OCI-LY7 (cell line): ENCODE measurements at places on chromosomes 2 and 18.

- DNase-seq, result peak; percentile 28
Measured at GRCh38 chr2:223787358-223787757, 50.0 kb downstream of the AP1S3 start.

- DNase-seq, result no peak
Measured at GRCh38 chr2:173090276-173090877, 14.7 kb downstream of the MAP3K20 start.

GRCh38 chr2:26522325-26522724, 44.4 kb upstream of the OTOF start:
- no peak for DNase-seq

DNA sequence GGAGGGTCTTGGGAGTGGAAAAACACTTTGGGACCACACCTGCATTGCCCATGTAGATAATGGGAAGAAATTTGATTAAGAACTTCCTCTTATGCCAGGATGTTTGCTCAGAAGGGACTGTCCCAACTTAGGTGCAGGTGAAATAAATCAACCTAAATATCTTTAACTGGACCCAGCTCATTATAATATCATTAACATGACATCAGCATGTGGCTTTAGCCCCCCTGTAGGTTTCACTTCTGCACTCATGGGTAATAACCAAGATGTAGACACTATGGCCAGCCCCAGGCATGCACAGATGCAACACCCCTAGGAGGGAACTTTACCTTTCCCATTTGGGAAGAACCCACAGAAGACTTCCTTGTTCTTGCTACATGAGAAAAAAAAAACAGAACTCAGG, 227.4 kb upstream of the ZNF804A start:
- DNase-seq, result peak; percentile 72

- peak; percentile 40 for DNase-seq
Measured at GRCh38 chr2:200863782-200864175, 679 bp downstream of the CLK1 start.

DNA sequence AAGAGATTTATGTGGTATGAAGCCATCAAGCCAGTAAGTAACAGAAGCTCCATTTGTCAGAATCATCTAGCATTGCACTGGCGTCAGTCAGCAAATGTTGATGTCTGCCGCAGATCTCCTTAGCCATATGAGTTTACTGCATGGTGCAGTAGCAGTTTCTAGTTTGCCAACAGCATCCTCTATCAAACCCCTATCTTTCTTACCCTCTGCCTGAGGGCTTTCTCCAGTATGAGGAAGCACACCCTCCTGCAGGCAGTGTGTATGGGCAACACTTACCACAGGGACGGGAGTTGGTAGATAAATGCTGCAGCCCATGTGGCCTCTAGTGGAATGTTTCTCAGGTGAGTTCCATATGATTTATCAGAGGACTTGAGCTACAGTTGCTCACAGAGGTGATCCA, 63.7 kb downstream of the EFEMP1 start:
- DNase-seq, result no peak

- no peak for DNase-seq
Measured at GRCh38 chr2:204184226-204184625, 247.7 kb downstream of the ICOS start.

- peak; percentile 16 for DNase-seq
Measured at GRCh38 chr2:132448771-132449170, 32.2 kb downstream of the GPR39 start.

DNA sequence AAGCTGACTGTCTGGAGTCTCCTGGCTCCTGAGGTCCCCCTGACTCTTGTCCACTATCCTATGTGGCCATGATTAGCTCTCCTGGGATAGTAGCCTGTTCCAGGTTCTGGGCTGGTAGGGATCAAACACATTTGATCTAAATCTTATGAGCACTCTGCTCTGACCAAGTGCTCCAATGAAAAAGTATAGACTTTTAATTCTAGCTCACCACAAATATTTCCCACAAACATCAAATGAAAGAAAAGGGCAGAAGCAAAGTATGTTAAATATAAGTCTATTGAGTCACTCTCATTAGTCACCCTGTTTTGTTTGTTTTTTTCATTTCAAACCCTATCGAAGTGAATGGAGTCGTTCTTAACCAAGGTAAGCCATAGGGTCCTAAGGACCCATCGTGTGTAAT, 39.7 kb upstream of the NEDD4L start:
- no peak for DNase-seq

DNA sequence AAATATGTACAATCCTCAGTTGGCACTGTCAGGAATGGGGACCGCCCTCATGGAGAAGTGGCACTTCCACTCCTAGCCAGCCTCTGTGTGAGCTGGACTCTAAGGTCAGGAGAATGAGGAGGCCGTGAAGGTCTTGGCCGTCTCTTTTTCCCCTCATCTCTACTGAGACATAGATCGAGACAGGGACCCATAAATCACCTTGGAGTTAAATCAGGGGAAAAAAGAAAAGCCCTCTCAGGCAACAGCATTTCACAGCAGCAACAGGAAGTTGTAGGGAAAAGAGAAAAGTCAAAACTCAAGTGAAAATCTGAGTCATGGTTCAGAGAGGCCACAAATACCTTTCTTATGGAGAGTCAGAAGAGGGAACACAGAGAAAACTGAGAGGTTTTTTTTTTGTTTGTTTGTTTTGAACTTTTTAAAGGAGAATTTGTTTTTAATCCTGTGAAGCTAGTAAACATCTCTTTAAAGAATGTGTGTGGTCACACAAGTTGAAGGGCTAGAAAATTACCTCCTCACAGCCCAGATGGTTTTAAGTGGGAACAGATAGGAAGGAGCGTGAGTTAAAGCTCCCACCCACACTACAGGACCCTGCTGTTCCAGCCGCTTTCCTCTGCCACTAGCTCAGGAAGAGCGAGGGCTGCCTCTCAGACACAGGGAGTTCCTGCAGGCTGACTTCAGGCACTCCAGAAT, 30.6 kb upstream of the CYP1B1 start:
- no peak for DNase-seq

- DNase-seq, result no peak
Measured at GRCh38 chr2:227462972-227463931, 8.7 kb upstream of the AGFG1 start.

GRCh38 chr2:190720276-190720675, 71.4 kb downstream of the NAB1 start:
- DNase-seq, result no peak

GRCh38 chr2:176076063-176076462, 7.7 kb downstream of the EVX2 start:
- DNase-seq, result no peak

- no peak for DNase-seq
Measured at GRCh38 chr2:178392215-178392614, 58.8 kb downstream of the PRKRA start.
